ENCODE measurements at places on chromosomes 3 and 15.

DNA sequence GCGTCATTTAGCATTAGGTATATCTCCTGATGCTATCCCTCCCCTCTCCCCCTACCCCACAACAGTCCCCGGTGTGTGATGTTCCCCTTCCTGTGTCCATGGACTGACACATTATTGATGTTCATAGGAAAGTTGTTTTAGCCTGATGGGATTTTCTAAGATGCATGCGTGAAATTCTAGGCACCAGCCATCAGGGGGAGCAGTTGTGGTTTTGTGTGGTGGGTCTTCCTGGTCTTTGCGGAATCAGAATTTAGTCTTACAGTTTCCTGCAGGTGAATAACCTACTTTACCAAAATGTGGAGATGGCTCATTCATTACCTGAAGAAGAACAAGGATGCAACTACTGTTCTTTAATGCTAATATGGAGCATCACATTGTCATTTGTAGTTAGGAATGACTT lies 455.0 kb upstream of the THBS1 start:
- no peak for DNase-seq

DNA sequence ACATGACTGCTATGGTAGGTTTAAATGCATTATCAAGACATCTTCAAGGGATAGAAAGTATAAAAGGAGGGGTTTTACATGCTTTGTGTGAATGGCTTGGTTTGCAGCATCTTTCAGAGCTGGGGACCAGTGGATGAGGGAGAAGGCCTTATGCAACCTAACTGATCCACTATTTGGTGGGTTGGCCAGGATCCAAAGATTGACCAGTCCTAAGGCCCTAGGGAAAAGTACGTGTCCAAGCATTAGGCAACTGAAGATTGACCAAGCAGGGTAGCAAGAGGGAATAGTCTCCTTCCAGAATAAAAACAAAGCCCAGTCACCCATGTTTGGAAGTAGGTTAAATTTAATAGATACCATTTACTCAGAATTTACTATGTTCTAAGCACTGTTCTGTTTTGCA lies 509.3 kb downstream of the EPHB1 start:
- DNase-seq, result no peak

GRCh38 chr3:114095796-114096195 lies 39.3 kb downstream of the QTRT2 start:
- no peak for DNase-seq

DNA sequence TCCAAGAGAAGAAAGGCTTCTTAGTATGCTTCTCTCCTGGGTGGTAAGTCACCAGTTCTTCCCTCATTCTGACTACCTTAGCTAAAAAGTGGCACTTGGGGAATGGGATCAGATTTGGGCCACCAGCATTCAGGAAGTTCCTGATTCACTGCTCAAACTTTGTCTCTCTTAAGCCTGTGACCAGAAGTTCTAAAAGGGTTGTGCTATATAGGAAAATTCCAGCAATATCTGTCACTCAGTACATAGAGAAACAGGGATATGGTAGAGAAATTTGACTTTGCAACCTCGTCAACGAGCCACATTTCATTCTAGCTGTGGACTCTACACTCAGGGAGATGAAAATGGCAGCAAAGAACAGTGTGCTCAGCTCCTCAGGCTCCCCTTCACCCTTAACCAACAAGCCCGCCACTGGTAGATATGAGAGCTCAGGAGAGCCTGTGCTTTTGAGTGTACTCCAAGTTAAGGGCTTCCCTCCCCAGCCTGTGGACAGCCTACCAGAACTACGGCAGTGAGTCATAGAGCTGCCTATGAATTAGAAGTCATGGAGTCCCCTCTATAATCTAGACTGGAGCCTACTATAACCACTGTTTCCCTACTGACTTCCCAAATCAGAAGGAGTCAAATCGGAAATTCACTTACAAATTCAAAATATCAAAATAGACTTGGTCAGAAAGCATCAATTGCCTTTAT lies 52.6 kb upstream of the MYO5C start:
- no peak for DNase-seq

- DNase-seq, result peak; percentile 2
These were observed 225.5 kb downstream of the ARPP21 start for GRCh38 chr3:35864871-35865270.

DNA sequence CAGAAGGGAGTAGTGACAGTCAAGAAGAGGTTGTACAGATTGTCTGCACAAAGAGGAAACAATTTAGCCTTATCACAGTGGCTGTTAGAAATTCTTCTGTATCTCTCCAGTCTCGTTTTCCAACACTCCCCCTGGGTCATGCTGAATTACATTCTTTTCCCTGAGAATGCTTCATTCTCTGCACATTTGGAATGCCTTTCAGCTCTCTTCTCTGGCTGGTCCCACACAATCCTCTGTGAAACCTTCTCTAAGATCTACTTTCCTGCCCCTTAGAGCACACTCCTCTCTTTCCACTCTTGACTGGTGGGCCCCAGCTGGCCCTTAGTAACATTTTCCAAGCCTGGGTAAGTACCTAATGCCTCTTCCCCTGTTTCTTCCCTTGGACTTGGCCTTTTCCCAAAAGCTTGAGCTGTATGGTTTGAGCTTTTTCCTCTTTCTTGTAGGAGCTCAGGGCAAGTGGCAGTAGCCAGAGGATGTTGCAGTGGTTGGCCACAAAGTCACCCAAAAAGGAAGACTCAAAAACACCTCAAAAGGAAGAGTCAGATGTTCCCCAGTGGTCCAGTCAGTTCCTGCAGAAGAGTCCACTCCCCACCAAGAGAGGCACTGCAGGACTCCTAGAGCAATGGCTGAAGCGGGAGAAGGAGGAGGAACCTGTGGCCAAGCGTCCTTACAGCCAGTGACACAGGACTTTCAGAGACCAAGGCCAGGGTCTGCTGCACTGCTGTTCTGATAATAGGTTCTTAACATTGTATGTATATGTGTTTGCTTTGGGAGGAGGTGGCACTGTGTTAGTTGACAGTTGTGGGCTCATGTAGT lies 25.7 kb downstream of the HMCES start:
- DNase-seq, result no peak
